Left lung (tissue), 14 donors: ENCODE measurements at places on chromosomes 3 and 15. TPM values are rescaled to one million over a fixed set of nuclear protein-coding genes. Genes with fewer than 3 reads are reported as not detected.

GRCh38 chr3:135135445-135135844 is 340.4 kb downstream of the EPHB1 start:
- H3K27me3 ChIP-seq, result no peaks in the 10 kb centered on the region
- no peak for DNase-seq
- H3K4me1 ChIP-seq, result no peaks in the 10 kb centered on the region
- H3K4me3 ChIP-seq, result no peak overlapping the region

DNA sequence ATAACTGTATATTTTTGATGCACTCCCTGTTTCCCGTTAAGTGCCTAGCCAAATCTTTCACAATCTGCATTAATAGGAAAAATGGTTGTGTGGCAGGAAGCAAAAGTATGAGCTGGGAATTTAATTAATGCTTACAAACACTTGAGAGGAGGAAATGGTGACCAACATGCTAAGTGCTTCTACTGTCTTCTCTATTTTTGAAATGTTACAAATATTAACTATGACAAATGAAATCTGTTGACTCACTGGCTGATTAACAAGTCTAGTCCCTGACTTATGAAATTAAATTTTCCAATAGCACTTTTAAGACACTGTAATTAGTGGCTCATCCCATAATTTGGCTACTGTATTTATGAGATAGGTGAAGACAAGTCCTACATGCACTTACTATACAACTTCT is 446.9 kb upstream of the DPPA4 start:
- H3K4me3 ChIP-seq, result no peak overlapping the region
- H3K27ac ChIP-seq, result no peak overlapping the region
- no peaks in the 10 kb centered on the region for H3K27me3 ChIP-seq
- H3K36me3 ChIP-seq, result no peaks in the 10 kb centered on the region

DNA sequence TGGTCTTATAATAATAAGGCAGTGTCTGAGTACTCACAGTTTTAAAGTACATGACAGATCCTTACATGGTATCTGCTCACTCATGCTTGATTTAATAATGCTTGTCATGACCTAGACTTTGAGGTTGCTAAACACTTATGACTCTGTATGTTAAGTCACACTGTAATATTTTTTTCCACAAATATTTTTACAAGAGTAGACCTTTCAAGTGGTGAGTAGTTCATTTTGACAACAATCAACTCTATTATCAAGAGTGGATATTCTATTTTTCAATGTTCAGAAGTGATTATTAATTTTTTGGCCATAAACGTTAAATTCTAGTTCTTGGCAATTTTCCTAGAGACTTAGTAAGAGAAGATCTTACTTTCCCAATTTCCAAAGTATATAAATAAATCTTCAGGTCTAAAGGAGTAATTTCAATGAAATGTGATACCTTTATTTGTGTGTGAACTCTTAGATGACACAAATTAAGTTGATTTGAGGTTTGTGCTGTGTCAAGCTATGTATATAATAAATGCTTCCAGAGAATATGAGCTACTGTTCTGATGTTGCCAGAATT is 104.5 kb downstream of the NLGN1 start:
- H3K36me3 ChIP-seq, result no peaks in the 10 kb centered on the region
- no peaks in the 10 kb centered on the region for H3K4me1 ChIP-seq
- no peak overlapping the region for H3K27ac ChIP-seq
- DNase-seq, result no peak

GRCh38 chr3:117820658-117821299 is 1111.2 kb downstream of the TUSC7 start:
- no peak overlapping the region for H3K4me3 ChIP-seq
- no peaks in the 10 kb centered on the region for H3K36me3 ChIP-seq
- H3K27ac ChIP-seq, result no peak overlapping the region
- no peaks in the 10 kb centered on the region for H3K27me3 ChIP-seq
- no peak for DNase-seq

- no peak for DNase-seq
- no peak overlapping the region for H3K4me3 ChIP-seq
- no peak overlapping the region for H3K27ac ChIP-seq
- no peaks in the 10 kb centered on the region for H3K27me3 ChIP-seq
- H3K4me1 ChIP-seq, result peaks cover 6% of the 10 kb centered on the region
Observed at GRCh38 chr3:15606434-15606891, 4.9 kb downstream of the BTD start.

DNA sequence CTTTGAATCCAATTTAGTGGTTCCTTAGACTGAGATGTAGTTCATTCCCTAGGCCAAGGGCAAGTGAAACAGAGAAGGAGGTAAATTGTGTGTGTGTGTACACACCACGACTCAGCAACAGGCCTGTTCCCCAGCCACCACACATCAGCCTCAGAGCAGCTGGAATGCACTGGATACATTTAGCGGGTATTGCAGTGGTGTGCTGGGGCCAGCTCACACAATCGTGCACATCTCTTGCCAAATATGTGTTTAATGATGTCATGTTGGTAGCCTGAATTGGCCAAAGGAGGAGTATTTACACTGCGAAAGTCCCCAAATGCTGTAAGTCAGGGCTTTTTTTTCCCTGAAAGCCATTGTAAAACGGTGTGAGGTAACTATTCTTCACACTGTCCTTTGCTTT is 82.3 kb downstream of the RBPMS2 start:
- peak overlapping the region; percentile 65 for H3K27ac ChIP-seq
- H3K4me3 ChIP-seq, result no peak overlapping the region
- H3K36me3 ChIP-seq, result no peaks in the 10 kb centered on the region
- no peaks in the 10 kb centered on the region for H3K27me3 ChIP-seq

DNA sequence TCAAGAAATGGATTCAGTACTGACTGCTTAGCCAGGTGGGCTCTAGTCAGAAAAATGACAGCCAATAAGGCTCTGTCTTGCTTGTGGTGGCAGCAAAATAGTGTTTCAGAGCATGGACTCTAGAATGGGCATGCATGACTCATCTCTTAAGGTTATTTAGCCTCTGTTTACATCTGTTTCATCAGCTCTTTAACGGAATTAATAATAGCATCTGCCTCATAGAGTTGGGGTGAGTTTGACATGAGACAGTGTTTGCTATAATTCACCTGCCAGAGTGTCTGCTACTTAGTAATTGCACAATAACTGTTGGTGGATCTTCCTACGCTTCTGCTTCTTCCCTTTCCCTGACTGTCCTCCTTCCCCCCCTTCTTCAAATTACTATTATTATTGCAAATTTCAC is 350.4 kb upstream of the SEMA6D start:
- no peaks in the 10 kb centered on the region for H3K27me3 ChIP-seq
- no peak overlapping the region for H3K4me3 ChIP-seq
- no peaks in the 10 kb centered on the region for H3K36me3 ChIP-seq
- H3K27ac ChIP-seq, result no peak overlapping the region
- DNase-seq, result no peak

DNA sequence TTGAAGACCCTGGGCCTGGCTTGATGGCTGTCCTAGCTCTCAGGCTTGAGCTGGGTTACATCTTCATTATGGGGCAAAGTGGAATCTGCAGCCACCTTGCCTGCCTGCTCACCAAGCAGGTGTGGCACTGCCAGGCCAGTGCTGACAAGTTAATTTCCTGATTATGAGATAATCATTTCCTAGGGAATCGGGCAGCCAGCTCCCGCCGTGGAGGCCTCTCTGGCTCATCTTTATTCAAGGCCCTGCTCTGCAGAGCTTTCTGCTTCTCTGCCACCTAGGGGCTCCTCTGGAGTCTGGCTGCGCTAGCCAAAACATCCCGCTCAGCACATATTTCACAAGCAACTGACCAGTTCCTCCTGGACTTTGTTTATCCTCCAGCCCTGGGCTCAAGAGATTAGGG is 9.9 kb downstream of the LOXL1 start:
- no peak for DNase-seq
- no peak overlapping the region for H3K27ac ChIP-seq
- peaks cover 11% of the 10 kb centered on the region for H3K4me1 ChIP-seq
- no peak overlapping the region for H3K4me3 ChIP-seq

Gene SMCO1
- not detected for total RNA-seq

Gene KCNH8
- total RNA-seq, result 0.12 TPM
